ENCODE measurements at places on chromosomes 13 and 19.

DNA sequence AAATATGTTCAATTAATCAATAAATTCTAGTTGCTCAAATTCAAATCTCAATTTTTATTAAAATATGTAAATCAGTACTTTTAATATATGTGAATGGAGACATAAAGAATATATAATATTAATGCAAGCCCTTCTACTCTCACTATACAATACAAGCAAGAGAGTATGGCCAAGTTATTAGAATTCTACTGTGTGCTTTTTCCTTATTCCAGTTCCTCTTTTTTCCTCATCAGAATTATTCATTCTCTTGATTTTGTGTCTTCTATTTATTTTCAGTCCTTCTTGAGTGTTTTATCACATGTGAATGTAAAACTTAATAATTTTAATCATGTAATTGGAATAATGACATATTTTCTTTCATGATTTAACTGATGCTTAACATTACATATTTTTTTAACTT is 276.8 kb downstream of the PCDH20 start:
- no peak for DNase-seq
- H3K4me3 ChIP-seq: no peak overlapping the region

DNA sequence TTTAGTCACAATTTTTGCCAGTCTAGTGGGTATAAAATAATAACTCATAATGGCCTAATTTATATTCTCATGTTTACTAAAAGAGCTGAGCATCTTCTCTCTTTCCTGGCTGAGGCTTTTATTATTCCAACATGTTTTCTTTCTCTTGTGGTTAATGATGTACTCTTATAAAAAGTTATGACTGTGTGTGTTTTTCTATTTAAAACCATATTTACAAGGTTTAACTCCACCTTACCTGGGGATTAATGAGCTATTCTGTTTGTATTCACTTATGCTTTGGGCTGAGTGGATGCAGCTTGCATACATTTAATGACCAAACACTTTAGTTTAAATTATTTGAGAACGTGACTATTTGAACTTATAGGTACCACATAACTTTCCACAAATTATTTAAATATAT is 1365.7 kb upstream of the SLC10A2 start:
- H3K36me3 ChIP-seq: no peaks in the 10 kb centered on the region
- no peak overlapping the region for H3K27ac ChIP-seq
- H3K4me1 ChIP-seq: no peaks in the 10 kb centered on the region
- no peak for DNase-seq

DNA sequence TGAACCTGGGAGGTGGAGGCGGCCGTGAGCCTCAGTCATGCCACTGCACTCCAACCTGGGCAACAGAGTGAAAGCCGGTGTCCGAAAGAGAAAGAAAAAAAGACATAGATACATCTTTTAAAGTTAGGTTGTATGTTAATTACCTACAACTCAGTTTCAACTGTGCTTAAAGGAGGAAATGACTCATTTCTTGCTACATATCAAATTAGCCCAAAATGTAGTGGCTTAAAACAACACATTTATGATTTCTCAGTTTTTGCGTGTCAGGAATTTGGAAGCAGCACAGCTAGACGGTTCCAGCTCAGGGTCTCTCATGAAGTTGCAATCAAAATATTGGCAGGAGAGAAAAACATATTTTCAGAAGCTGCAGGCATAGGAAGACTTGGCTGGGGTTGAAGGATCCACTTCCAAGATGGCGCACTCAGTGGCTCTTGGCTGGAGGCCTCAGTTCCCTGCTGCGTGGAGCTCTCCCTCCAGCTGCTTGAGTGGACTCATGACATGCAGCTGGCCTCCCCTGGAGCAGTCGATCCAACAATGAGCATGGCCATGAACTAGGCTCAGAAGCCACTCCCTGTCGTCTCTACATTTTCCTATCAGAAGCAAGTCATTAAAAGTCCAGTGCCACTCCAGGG is 7.1 kb downstream of the LDLR start:
- H3K27ac ChIP-seq: peak overlapping the region; percentile 74
- no peaks in the 10 kb centered on the region for H3K27me3 ChIP-seq
- peak; percentile 58 for DNase-seq
- no peak overlapping the region for H3K4me3 ChIP-seq
- peaks cover 5% of the 10 kb centered on the region for H3K36me3 ChIP-seq

DNA sequence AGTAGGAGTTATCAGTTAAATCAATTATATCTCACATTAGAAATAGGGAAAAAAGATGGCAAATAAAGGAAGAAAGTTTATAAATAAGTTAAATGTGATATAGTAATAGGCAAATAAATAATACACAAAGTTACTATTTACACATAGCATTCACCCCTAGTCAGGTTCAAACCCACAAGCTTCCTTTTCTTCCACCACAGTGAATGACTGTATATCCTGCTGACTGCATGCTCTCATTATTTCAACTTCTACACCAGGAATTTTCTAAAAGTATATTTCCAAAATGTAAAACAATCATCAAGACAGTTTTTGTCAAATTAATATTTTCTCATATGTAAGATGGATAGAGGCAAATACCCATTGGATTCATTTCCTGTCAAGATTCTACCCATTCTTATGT is 548.6 kb upstream of the SLITRK5 start:
- no peak overlapping the region for H3K27ac ChIP-seq
- no peak overlapping the region for H3K4me3 ChIP-seq
- H3K27me3 ChIP-seq: no peaks in the 10 kb centered on the region
- no peak for DNase-seq
- H3K4me1 ChIP-seq: no peaks in the 10 kb centered on the region

DNA sequence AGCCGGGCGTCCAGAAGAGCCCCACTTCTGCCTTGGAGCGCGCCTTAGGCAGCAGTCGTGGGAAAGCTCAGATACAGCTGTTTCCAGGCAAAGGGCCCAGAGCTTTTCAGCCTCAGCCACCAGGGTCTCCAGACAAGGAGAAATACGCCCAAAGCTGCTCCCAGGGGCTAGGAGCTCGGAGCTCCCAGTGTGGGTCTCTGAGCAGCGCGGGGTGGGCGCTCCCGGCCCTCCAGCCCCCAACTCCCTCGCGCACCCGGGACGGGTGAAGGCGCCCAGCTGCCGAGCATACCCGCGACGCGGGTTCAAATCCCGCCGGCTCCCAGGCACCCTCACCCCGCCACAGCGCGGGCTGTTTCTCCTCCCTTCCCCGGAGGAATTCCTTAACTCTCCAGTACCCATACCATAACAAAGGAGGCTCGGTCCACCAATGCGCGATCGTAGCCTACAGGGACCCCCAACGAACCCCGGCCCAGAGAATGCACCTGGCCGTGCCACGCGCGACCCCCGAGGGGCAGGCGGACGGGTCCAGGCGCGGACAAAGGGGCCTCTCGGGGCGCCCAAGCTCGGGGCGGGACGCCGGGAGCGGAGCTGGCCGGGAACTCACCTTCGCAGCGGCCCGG is 507 bp downstream of the COL4A1 start:
- H3K4me3 ChIP-seq: no peak overlapping the region
- DNase-seq: no peak
- no peaks in the 10 kb centered on the region for H3K36me3 ChIP-seq
- no peaks in the 10 kb centered on the region for H3K4me1 ChIP-seq
- no peak overlapping the region for H3K27ac ChIP-seq
- peaks cover 51% of the 10 kb centered on the region for H3K27me3 ChIP-seq

DNA sequence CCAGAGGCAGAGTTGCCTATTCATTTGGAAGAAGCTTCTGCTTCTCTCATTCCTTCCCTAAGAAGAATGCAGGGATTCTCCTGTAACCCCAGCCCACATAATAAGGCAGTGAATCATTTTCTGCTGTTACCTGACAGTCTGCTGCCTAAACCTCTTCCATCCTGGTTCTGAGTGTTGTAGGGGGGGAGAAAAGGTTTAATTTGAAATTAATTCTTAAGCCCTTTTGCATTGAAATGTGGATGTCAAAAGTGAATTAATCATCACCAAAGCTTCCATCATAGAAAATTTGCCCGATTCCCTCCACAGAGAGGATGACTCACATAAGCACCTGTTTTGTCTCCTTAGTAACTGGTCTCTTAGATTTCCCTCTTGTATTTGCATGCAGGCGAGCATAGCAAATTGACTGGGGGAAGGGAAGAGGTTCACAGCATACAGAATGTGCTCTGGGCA is 146.7 kb upstream of the FNDC3A start:
- peak; percentile 29 for DNase-seq
- no peak overlapping the region for H3K4me3 ChIP-seq
- peak overlapping the region; percentile 18 for H3K27ac ChIP-seq
- peaks cover 10% of the 10 kb centered on the region for H3K27me3 ChIP-seq
- H3K4me1 ChIP-seq: peaks cover 16% of the 10 kb centered on the region

DNA sequence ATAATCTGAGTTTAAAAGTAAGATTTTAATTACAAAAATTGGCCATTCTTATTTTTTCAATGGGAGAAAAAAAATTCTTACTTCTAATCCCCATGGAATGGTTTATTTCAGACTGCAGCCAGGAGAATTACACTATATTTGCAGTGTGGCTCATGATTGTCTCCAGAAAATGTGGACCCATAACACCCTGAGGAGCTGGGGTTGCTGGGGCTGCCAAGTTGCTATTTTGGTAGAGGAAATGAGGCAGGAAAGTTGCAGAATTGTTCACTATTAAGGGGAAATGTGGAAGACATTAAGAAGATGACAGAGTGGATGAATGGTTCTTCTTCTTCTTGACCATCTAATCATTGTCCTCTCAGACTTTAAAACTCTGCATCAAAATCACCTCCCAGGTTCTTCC is 4.6 kb upstream of the SCEL start:
- no peak for DNase-seq
- no peak overlapping the region for H3K4me3 ChIP-seq
- H3K27ac ChIP-seq: no peak overlapping the region
- H3K36me3 ChIP-seq: no peaks in the 10 kb centered on the region

DNA sequence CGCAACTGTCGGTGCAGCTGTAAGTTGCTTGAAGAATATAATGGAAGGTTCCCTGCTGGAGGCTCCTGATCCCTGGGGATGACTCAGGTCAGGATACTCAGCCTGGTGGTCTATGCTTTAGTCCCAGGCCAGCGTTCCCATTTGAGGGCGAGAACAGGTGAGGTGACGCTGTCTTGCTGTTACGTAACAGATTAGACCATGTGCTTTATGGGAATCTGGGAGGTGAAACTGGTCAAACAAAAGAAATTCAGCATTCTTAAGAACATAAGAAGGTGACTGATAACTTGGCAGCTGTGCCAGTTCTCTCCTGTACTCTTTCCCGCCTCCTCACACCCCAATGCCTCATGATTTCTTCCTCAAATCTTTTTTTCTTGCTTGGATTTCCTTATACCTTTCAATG is at the start of gene CXCL17:
TSS of gene CXCL17 (minus strand) at position 114 of the 400 bp plus-strand sequence. CDS start 114 bp downstream, outside the sequence.
- H3K27ac ChIP-seq: no peak within 1 kb of the TSS
- no peak within 1 kb of the TSS for H3K4me3 ChIP-seq
- no peak for DNase-seq

DNA sequence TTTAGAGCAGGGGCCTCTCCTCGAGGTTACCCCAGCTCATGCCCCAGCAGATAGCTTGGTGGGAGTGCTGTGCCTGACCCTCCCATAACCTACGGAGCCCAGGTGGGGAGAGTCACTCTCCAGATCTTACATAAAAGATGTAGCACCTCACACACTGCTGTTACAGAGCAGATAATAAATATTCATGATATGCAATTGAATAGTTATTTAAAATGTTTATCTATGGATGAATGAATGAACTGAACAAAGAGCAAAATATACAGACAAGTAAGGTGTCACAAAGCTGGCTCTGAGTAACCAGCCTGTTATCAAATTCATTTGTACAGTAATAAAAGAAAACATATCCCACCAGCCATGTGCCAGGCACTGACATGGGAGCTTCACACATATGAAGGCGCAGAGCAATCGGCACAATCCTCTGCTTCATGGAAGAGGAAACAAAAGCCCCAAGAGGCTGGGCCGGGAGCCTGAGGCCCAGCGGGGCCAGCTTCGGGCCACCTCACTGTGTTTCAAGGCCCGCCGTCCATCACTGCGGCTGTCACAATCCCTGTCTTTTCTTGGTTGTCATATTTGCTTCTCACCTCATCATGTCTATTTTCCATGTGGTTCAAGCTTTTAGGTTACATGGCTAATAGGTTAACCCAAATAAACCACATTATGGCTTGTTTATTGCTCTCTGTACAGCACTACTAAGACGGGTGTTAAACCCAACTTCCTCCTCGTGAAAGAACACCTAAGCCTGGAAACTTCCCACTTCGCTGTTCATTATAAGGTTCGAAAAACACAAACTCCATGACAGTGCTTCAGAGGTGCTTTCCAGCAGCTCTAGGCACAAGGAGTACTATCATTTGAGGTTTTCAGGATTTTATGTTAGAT is 78.4 kb downstream of the IRS2 start:
- peaks cover 26% of the 10 kb centered on the region for H3K4me1 ChIP-seq
- no peak overlapping the region for H3K27ac ChIP-seq
- DNase-seq: no peak

GRCh38 chr13:46578590-46578975 is 25.6 kb downstream of the LRCH1 start:
- DNase-seq: no peak
- no peak overlapping the region for H3K27ac ChIP-seq
- no peak overlapping the region for H3K4me3 ChIP-seq
- H3K4me1 ChIP-seq: peaks cover 12% of the 10 kb centered on the region
- no peaks in the 10 kb centered on the region for H3K36me3 ChIP-seq

DNA sequence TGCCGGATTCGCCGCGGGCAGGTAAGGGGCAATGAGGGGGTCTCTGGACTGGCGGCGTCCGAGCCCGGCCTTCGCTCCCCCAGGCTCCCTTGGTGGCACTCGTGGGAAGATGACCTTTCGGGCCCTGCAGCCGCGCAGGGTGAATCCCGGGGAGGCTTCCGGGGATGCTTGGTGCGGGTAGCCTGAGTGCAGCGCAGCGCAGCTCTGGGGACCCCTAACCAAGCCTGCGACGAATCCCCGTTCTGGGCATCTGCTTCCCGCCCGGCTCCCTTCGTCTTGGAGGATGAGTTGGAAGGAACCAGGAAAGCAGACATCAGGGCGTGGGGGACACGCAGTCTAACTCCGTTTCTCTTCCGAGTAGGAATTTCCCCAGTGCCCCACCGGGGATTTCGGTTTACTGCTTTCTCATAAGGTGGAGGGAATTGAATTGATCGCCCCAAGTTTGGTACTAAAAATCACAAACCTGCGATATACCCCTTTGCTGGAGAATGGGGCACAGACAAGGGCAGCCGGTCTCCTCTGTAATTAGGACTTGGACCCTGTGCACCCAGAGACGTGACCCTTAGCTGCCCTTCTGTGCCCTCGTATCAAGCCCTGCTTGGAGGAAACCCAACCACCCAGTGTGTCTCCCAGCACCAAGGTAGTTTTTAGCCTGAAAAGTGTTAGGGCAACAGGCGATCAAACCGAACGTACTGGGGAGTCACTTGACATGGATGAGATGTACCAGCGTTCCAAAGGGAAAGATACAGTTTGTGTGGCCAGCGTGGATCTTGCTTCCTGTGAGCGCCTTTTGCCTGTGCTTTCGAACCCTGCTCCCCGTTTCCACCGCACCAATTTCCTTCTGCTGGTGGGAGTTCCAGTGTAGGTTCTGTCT is 1.0 kb downstream of the GPC5 start:
- DNase-seq: peak; percentile 20
- peaks cover 55% of the 10 kb centered on the region for H3K27me3 ChIP-seq
- H3K27ac ChIP-seq: no peak overlapping the region

Data from CD14-positive monocyte (primary cell).